ENCODE measurements at places on chromosomes 11 and 22.

GRCh38 chr11:47355283-47356128 lies 3.0 kb upstream of the MYBPC3 start:
- DNase-seq, result peak; percentile 90

- no peak for DNase-seq
Measured at GRCh38 chr11:6232899-6233298, 1.5 kb downstream of the FHIP1B start.

DNA sequence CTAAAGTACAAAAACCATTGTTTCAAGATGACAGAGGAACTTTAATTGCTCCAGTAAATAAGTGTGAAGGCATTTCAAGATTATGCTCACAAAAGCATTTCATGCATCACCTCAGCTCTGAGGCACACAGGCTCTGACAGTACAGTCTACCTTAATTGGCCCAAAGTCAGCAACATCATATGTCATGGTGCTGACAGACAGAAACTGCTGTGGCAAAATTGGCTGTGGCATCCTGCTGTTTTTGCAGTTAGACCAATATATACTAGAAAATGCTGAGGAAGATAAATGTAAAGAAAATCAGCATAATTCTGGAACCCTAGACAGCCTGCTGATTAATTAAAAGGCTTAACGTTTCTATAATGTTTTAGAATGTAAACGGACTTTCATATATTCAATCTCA lies 34.9 kb upstream of the PPP2R1B start:
- DNase-seq, result no peak

DNA sequence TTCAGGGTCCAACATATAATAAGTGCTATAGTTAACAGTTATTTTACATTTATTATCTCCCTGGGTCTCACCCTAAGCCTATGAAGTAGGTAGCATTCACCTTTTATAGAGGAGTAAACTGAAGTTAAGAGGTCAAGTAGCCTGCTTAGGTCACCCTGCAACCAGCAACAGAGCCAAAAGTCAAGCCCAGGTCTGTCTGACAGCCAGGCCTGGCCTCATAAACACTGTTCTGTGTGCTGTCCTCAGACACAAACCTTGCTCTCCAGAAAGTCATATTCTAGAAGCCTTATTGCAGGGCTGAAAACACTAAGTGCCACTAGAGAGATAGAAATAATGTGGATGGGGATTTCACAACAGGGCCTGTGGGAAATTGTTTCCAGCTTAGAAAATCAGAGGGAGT lies 59.3 kb downstream of the BDNF start:
- no peak for DNase-seq

DNA sequence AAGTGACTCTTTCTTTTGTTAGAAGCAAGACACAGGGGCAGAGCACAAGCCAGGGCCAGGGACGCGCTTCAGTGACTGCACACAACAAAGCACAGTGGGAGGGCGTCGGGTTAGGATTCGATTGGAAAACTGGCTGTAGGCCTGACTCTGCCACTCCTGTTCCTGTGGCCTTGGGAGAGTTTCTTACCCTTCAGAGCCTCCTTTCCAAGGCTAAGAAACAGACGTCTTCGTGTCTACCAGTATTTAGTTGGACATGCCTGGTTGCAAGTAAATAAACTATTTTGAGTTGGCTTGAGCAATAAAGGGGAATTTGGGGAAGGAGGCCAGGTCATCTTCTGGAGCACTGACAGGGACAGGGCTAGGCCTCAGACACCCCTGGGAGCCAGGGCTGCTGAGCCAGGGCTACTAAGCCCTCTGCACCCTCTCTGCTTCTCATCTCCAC lies 549.1 kb downstream of the INSC start:
- DNase-seq, result no peak

- DNase-seq, result no peak
Measured at GRCh38 chr22:21594865-21595452, 27.4 kb downstream of the UBE2L3 start.

DNA sequence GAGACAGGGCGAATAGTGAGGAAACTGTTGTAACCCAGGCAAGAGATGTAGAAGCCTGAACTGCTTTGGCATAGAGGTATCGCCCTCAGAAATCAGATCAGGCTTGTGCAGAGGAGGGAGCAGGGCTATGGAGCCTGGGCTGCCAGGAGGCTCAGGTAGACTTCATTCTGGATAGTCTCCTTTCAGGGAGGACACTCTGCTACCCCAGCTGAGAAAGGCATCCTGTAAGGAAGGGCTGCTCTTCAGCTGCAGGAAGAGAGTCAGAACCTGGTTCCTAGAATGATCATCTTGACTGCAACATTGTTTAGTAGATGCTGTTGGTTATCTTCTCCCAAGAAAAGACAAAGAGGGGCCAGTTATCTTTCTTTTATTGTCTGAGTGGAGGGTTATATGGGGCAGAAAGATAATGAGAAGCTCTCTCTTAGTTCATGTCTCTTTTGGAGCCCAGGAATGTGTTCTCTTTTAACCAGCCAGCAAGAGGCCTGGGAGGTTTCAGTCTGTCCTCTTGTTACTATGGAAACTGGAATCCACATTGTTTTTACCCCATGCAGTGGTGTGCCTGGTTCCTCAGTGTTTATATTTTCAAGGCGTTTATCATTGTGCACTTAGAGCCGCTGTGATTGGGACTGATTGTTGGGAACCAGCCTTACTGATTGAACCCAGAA lies 95.7 kb downstream of the STIM1 start:
- DNase-seq, result peak; percentile 67

DNA sequence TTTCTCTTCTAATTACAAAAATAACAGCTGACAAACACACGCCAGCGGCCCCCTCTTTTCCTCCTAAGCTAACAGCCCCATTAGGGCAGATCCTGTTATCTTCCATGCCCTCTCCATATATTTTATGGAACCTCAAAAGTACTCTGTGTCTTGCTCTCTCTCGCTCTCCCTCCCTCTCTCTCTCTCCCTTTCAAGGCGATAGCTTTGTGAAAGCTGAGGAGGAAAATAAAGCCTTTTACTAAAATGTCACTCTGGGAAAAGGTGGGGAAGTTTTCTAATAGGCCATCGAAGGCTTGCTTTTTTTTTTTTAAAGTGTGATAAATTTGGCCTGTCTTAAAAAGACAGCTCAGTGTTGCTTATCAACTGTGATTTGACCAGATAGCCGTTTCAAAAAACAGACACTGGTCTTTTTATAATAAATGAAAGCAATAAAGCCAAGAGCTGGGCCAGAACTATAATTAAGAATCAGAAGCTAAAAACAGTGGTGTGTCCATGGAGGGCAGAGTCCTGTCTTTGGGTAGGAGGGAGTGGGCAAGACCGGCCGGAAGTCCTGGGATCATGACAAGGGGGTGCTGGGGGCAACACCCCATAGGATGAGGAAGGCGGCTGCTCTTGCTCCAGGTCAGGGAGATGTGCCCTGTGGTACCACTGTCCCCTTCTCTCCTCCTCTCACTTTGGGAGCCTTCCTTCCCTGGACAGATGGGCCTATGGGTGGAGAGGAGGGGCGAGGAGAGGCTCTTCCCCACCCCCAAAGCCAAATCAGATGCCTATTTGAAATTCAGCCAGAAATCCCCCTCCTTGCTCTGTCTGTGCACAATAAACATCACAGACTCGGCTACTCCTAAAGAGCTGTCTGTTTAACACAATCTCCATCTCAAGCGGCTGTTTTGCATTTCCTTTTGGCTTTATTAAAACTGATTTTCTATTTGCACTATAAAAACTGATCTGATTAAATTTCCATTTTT lies 267.2 kb downstream of the BUD13 start:
- DNase-seq, result no peak

GRCh38 chr11:84390441-84391078 lies 1104.4 kb upstream of the CCDC90B start:
- DNase-seq, result no peak

- DNase-seq, result peak; percentile 63
Measured at GRCh38 chr11:12810568-12810894, 136.3 kb downstream of the TEAD1 start.

DNA sequence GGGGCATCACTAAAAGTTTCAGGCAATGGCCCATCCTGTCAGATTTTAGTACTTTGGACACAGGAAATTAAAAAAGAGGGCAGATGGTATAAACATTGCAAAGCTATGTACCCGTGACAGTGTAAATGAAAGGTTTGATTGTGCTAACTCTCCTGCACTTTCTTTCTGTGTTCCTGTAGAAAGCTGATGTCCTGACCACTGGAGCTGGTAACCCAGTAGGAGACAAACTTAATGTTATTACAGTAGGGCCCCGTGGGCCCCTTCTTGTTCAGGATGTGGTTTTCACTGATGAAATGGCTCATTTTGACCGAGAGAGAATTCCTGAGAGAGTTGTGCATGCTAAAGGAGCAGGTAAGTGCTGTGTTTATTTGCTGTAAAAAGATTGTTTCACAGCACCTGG lies 10.3 kb downstream of the CAT start:
- DNase-seq, result no peak

DNA sequence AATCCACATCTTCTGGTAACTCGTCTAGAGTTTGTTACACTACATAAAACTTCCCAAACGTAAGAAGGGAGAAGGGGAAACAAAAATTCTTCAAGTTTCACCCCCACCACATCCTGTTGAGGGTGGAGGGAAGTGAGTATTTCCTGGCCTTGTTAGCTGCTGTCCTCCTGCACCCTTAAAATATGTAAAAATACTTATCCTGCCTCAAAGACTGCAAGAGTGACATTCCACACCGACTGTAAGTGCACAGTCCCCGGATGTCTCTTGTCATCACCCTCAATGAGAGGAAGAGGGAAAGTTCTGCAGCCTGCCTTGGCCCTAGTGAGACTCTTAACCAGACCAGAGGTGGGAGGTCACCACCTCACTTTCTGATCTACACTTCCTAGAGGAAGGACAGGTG lies 3.3 kb downstream of the TMEM121B start:
- DNase-seq, result no peak

DNA sequence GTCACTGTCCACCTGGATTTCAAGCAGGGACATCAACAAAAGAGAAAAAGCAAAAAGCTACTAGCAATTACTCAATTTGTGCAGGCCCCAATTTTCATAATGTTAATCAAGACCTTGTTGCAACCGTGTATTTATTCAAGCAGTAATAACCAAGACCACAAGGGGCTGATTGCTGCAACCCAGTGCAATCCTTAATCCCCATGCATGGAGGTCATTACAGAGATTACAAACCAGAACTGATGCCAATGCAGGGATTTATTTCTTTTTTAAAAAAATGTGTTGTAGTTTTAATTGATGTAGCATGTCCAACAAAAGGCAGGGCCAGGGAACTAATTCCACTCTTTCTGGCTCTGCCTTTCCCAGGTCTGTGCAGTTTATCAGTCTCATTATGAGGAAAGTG lies 18.4 kb downstream of the TECTA start:
- DNase-seq, result peak; percentile 28

- DNase-seq, result no peak
Measured at GRCh38 chr11:10797001-10797400, 11.7 kb downstream of the EIF4G2 start.

DNA sequence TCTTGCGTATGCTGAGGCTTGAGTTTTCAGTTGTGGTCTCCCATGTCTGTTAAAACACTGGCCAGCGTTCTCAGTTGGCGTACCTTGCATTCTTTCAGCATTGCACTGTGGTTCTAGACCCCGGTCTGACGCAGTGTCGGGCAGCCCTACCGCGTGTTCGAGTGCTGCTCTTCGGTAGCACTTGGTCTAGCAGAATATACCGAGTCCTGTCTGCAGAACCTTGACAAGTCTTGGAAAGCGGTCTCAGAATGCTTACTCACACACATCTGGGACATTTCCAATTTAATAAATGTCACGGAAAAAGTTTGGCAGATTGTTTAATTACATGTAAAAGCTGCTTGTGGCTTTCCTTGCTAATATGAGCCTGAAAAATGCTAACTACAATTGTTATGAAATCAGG lies 32.6 kb downstream of the PPFIA1 start:
- DNase-seq, result peak; percentile 99

DNA sequence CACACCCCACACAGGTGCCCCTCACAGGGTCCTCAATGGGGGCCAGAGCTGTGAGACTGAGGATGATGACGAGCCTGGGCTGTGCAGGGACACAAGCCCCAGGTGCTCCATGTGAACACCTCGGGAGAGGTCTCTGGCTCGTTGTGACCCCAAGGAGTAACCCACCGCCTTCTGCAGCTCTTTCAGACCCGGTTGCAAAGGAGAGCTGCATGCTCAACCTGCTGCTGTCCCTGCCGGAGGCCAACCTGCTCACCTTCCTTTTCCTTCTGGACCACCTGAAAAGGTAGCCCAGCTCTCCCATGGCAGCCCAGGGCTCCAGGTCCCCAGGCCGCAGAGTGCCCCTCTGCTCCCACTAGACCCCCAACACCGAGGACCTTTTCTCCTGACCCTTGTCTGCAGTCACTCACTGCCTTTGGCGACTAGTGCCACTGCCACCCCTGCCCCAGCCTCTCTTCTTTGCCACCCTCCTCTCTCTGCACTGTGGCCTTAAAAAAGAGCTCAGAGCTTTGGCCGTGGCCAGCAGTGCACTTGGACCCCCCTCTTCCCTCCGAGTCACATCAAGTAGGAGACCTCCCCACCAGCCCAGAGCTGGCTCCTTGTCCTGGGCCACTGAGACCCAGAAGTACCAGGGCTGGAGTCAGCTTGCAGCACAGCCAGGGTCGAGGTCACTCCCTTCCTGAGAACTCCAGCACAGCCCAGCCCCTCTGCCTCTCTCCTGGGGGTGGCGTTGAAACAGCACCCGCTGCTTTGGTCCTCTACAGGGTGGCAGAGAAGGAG lies 133.7 kb downstream of the BCR start:
- DNase-seq, result no peak

DNA sequence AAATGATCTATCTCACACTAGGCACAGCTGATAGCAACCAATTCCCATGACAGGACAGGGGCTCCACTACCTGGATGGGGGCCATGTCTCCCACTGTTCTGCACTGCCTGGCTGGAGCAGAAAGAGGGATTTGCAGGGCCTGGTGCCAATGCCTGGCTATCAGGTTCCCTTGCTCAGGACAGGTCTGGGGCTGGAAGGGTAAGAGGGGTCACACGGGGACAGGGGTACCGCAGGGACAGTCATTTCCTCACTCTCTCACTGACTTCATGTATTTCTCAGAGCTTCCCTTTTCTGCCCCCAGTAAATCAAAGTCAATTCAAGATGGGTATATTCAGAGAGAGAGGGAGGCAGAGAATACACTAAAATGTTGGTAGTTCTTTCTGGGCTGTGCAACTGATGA lies 119.1 kb upstream of the CSNK2A3 start:
- DNase-seq, result no peak

Measured in AG10803 (cell line).